ENCODE measurements at places on chromosomes 16 and 17.

GRCh38 chr17:73972901-73973300 lies 230.6 kb upstream of the RPL38 start:
- DNase-seq: no peak

DNA sequence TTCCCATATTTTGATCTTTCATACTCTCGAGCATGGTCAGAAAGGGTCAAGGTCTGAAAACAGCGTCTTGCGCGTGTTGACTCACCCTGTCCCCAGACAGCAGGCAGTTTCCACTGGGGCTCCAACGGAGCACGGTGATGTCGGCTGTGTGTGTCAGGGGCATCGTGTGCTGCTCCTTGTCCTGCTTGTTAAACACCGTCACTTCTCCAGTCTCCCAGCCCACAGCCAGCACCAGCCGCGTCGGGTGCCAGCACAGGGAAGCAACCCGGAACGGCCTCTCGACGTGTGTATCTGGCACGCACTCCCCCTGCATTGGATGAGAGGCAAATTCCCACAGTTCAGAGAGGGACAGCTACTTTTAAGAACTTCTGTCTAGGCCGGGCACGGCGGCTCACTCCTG lies 9.6 kb downstream of the IFT140 start:
- no peak for DNase-seq

GRCh38 chr17:28744972-28745785 lies 1.4 kb downstream of the TRAF4 start:
- peak; percentile 11 for DNase-seq

- DNase-seq: no peak
Observed at GRCh38 chr16:89920723-89921122, 2.1 kb downstream of the MC1R start.

GRCh38 chr17:13631529-13631928 lies 29.8 kb upstream of the HS3ST3A1 start:
- no peak for DNase-seq

DNA sequence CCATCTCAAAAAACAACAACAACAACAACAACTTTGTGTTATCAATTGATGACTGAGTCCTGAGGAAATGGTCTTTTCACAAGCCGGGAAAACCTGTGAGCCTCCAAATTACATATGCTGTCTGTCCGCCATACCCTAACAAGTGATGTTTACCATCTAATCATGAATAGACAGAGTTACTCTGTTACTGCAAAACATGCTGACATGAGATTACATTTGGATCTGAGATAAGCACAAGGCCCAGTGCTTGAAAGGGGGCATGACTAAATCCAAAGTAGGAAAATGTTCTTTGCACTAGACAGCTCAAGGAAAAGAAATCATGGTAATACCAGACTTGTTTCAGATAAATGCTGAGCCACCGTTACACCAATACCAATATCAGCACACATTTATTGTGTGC lies 8.6 kb upstream of the ATXN1L start:
- no peak for DNase-seq

GRCh38 chr17:77281904-77282367 lies 141.2 kb downstream of the SEC14L1 start:
- DNase-seq: no peak

DNA sequence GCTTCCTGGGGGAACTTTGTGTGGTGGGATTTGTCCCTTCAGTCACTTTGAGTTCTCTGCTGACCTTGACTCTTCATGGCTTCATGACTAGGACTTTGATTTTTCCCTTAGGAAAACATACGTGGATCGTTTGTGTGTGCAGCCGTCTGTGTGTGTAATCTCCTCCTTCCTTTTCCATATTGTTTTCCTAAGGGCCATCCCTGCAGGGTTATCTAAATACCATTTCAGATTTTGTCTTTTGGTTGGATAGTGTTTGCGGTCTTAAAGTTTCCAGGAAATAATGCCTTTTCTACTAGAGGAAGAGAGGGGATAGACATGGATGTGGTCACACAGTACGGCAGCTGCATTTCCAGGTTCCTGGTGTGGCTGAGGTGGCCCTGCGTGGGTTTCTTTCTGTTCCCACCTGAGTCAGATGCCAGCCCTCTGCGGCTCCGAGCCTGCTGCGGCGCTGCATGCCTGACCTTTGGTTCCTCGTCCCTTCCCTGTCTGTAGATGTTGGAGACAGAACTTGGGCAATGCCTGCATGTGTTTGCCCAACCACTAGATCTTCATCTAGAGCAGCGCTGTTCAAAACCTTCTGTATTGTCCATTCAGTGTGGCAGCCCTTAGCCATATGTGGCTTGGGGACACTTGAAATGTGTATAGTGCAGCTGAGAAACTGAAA lies 72.0 kb upstream of the LGALS9 start:
- DNase-seq: no peak

DNA sequence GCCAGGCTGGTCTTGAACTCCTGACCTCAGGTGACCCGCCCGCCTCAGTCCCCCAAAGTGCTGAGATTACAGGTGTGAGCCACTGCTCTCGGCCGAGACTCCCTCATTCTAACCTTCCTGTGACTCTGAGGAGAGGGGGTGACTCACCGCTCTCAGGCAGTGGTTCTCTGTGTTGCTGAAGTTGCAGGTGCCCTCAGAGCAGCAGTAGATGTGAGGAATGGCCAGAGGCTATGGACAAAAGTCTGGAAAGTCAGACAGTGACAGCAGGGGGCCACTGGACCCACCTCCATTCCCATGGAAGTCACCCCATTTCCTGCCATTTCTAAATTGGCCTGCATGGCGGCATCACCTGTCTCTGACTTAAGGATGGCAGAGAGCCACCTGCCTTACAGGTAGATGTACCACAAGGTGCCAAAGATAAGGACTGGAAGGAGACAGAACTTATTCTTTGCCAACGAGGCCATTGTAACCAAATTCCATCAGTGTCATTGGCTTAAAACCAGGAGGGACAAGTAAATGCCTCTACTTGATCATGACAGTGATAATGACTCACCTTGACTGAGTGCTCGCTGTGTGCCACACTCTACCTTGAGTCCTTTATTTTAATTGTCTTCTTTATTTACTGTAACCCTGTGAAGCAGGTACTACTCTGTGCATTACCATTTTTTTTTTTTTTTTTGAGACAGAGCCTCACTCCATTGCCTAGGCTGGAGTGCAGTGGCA lies 15.3 kb upstream of the CNOT1 start:
- DNase-seq: no peak
